Stimulated activated CD4-positive, alpha-beta T cell treated with anti-CD3 and anti-CD28 coated beads, Interleukin-1b, Interleukin-23, amount 100 ng/mL, for 1 hour (primary cell): ENCODE measurements at places on chromosomes 7 and 10.

- no peak for DNase-seq
Observed at GRCh38 chr7:38142736-38143135, 35.3 kb upstream of the STARD3NL start.

- no peak for DNase-seq
Observed at GRCh38 chr10:34286136-34286739, 528.9 kb downstream of the PARD3 start.

- no peak for DNase-seq
Observed at GRCh38 chr10:97726636-97727178, 10.2 kb upstream of the ZFYVE27 start.

- no peak for DNase-seq
Observed at GRCh38 chr7:131032786-131033185, 294.9 kb upstream of the MKLN1 start.

GRCh38 chr7:86328801-86329433, 314.8 kb upstream of the GRM3 start:
- DNase-seq: no peak

DNA sequence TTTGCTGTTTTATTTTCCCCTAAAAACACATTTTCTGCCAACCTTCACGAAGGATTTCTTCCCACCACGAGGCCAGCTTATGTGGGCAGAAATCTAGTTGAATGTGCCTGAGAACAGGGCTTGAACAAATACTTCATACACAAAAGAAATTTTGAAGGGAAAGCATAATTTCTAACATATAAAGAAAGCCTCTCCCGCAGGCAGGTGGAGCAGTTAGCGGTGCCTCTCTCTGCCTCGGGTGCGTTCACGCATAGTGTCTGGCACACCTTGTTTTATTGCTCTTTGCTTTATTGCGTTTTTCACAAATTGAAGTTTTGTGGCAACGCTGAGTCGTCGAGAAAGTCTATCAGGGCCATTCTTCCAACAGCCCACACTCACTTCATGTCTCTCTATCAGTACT, 7.0 kb upstream of the CSGALNACT2 start:
- DNase-seq: no peak

- no peak for DNase-seq
Observed at GRCh38 chr10:110358869-110359629, 54.3 kb upstream of the SMNDC1 start.

GRCh38 chr10:69421611-69422308, 5.0 kb upstream of the TACR2 start:
- no peak for DNase-seq

- DNase-seq: no peak
Observed at GRCh38 chr10:114289096-114289436, 50.0 kb downstream of the VWA2 start.

DNA sequence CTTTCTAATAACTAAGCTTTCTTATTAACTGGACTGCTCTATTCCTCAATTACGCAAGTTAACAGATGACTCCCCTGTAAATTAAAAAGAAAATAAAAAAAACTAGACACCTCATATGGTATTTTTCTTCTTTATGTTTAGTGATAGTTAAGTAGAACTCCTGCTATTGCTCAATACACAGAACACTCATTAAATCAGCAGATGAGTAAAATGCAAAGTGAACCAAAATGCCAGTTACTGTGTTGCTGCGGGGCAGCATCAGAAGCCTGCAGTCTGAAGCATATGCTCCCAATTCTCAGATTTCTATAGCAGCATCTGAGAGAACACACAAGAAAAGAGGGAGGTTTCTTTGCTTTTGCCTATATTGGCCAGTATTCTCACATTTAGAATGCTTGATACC, 28.4 kb downstream of the CDK6 start:
- no peak for DNase-seq

GRCh38 chr10:70038923-70039322, 13.7 kb upstream of the MACROH2A2 start:
- DNase-seq: no peak

- DNase-seq: no peak
Observed at GRCh38 chr7:139681812-139682135, 96.0 kb downstream of the HIPK2 start.

DNA sequence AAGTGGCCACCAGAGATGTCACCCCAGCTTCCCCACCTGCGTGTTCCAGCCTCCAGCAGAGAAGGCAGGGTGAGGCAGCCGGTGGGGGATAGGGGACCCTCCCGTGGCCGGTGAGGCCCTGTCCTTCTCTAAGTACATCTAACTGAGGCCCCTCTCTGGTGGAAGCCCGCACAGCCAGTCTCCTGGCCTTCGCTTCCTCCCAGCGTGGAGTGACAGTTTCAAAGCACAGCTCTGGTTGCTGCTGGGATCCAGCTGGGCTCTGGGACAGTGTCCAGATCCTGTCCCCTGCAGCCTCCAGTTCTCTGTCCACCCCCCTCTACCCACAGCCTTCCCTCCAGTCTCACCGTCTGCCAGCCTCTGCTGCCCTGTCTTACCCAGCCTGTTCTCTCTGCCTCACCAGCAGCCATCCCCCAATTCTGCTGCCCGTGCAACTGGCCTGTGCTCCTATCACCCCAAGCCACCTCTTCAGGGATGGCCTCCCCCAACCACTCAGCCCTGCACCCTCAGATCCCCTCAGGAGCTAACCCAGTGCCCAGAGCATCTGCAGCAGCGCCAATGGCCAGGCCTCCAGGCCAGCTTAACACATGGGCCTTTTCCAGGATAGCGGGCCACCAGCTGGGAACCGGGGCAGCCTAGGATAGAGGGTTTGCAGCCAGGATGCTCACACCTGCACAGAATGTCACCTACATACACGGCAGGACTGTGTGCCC, 16.3 kb upstream of the SH2B2 start:
- DNase-seq: no peak

DNA sequence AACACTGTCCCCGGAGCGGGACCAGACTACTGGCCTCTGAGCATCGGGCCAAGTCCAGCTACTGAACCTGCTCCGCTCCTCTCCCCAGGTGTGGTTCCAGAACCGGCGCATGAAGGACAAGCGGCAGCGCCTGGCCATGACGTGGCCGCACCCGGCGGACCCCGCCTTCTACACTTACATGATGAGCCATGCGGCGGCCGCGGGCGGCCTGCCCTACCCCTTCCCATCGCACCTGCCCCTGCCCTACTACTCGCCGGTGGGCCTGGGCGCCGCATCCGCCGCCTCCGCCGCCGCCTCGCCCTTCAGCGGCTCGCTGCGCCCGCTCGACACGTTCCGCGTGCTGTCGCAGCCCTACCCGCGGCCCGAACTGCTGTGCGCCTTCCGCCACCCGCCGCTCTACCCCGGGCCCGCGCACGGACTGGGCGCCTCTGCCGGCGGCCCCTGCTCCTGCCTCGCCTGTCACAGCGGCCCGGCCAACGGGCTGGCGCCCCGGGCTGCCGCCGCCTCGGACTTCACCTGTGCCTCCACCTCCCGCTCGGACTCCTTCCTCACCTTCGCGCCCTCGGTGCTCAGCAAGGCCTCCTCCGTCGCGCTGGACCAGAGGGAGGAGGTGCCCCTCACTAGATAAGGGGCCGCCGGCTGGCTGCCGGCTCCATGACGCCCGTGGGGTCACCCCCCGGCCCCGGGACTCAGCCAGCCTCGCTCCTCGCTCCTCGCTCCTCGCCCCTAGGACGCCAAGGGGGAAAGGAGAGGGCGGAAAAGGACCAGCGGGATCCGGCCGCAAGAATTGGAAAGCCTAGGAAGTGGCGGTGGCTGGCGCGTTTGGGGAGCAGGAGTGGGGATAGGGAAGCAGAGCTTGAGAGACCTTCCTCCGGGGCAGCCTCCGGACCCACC, 3.4 kb downstream of the EVX1 start:
- no peak for DNase-seq

- DNase-seq: no peak
Observed at GRCh38 chr7:158683541-158683940, 21.1 kb downstream of the NCAPG2 start.

DNA sequence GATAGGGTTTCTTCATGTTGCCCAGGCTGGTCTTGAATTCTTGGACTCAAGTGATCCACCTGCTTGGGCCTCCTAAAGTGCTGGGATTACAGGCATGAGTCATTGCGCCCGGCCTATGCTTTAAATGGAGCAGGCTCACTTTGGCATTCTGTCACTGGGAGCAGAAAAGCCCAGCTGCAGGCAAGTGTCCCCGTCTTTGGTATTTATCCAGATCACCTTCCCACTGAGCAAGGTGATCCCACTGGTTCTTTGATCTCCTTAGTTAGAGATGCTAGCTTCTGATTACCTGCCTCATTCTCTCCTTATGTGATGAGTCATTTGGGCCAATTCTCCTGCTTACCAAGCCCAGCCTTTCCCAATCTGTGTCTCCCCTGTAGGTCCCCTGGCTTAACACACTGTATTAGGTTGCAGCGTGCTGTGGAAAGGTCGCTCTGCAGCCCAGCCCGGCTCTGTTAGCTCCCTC, 39.3 kb downstream of the SPDYE5 start:
- no peak for DNase-seq

DNA sequence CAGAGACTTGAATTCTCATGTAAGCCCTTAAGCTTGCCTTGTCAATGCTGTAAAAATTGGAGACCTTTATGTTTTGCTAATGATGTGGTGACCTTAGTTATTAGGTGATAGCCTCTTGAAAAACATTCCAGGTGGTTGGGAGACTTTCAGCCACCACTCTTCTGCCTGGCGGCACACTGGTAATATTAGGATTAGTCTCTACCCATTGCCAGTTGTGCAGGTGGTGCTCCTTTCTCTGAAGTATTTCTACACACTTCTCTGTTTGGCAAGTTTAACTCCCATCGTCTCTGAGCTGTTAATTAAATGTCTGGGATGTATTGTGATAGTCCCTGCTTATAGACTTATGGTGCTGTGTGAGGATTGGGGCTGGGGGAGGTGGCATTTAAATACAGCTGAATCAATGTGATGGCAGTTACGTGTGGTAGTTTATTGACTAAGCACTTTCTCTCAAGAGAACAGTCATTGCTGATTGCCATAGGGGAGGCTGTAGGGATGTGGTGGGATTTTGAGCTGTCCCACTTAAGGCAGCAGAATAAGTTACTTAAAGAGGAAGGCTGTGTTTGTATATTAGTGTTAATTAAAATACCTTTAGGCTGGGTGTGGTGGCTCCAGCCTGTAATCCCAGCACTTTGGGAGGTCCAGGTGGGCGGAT, 61.7 kb downstream of the DAGLB start:
- no peak for DNase-seq

GRCh38 chr10:128916383-128916782, 550.7 kb upstream of the MGMT start:
- DNase-seq: no peak

- DNase-seq: no peak
Observed at GRCh38 chr7:36690514-36691187, 33.6 kb downstream of the AOAH start.

GRCh38 chr10:47189802-47190201, 110.2 kb upstream of the GDF10 start:
- no peak for DNase-seq

GRCh38 chr10:86855513-86855912, 99.1 kb downstream of the BMPR1A start:
- DNase-seq: no peak

DNA sequence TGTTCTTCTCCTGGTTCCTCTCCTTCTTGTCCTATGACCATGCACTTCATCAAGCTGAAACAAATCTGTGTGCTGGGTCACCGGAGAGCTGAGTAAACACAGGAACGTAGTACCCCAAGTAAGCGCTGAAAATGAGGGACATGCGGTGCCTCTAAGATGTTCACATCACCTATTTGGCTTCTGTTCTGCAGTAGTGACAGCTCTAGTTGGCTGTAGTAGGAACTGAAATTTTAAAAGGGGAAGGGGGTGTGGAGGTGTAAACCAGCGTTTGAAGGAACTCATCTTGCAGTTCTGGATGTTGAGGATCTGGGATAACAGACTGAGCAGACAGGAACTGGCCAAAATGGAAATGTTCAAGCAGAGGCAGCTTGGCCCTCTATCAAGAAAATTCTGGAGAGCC, 85.2 kb downstream of the WNT2 start:
- DNase-seq: no peak

DNA sequence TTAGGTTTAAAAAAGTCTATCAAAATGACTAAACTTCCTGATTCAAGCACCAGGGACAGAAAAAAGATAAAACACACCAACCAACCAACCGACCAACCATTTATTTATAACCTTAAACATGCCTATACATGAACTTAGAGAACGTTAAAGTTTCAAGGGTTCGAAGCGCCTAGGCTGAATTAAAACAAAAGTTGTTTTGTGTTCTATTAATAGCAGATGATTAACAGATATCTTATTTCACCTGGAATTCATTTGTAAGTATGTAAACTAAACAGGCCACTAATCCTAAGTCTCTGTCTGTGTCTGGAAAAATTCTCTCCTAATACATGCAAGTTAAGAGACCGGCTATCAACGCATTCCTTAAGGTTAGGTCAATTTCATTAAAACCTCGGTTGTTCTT, 1.4 kb downstream of the BAIAP2L1 start:
- no peak for DNase-seq

DNA sequence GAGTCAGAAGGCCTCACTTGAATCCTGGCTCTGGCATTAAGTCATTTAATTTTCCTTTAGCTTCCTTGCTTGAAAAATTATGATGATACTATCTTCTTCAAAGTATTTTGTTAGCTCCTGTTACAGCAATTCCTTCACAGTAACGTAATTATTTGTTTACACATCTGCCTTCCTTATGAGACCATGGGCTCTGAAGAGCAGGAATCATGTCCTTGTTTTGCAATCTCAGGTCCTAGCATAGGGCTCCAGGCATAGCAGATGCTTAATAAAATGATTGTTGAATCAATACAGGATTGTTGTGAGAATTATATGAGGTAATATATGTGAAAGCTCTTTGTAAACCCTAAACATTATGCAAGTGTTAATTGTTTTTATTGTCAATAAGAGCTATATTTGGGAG, 25.5 kb downstream of the KLHDC10 start:
- DNase-seq: no peak

- no peak for DNase-seq
Observed at GRCh38 chr10:69287181-69287580, 8.9 kb downstream of the HK1 start.

- DNase-seq: no peak
Observed at GRCh38 chr10:130934293-130935127, 377.0 kb downstream of the TCERG1L start.

- DNase-seq: no peak
Observed at GRCh38 chr10:113739031-113739430, 12.5 kb upstream of the PLEKHS1 start.

- no peak for DNase-seq
Observed at GRCh38 chr10:83943920-83944319, 195.4 kb upstream of the GHITM start.

- DNase-seq: no peak
Observed at GRCh38 chr7:380711-381210, 90.8 kb downstream of the FOXL3 start.

DNA sequence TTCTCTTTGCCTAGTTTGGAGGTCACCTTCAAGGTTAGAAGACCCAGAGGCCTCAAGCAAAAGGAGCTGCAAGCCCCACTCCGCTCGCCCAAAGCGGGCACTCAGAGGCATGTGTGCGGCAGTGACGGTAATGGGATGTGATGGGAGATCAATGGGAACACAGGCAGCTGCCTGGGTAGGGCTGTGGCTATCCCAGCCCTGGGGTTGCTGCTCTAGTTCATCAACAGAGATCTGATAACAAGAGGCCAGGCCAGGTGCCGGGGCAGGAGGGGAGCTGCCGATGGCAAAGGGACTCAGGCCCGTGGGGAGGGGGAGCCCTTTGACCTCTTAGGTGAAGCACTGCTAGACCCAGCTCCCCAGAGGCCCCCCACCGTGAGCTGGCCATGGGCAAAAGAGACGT, 52.0 kb upstream of the GNA12 start:
- DNase-seq: no peak

GRCh38 chr10:2777666-2778355, 289.5 kb upstream of the PFKP start:
- DNase-seq: no peak

GRCh38 chr7:137985897-137986251, 16.0 kb downstream of the CREB3L2 start:
- DNase-seq: no peak

- no peak for DNase-seq
Observed at GRCh38 chr10:94524711-94525110, 20.9 kb upstream of the HELLS start.
